Astrocyte of the spinal cord (primary cell): ENCODE measurements at places on chromosomes 5 and 9.

DNA sequence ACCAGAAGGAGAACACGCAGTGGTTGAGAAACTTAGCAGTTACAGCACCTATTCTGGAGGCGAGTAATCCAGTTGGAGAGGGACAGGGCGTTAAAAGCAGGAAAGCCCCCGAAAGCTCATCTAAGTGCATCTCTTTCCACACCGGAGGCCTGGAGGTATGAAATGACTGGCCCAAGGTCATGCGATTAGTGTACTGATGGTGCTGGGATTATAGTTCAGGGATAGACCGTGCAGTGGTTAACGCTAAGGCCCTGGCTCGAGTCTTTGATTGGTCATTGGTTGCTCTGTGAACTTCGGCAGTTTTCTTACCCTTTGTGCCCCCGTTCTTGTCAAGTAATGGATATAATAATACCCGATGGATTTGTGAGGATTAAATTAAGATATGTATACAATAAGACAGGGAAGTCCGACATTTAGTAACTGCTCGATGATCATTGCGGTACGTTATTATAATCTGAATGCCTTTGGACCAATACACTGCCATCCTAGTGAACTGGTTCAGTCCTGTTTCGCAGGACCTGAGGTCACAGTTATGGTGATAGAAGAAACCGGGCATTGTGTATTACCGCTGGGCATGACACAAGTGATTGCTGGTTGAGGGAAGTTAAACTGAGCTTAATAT lies 960 bp downstream of the CANX start:
- DNase-seq, result peak; percentile 25

DNA sequence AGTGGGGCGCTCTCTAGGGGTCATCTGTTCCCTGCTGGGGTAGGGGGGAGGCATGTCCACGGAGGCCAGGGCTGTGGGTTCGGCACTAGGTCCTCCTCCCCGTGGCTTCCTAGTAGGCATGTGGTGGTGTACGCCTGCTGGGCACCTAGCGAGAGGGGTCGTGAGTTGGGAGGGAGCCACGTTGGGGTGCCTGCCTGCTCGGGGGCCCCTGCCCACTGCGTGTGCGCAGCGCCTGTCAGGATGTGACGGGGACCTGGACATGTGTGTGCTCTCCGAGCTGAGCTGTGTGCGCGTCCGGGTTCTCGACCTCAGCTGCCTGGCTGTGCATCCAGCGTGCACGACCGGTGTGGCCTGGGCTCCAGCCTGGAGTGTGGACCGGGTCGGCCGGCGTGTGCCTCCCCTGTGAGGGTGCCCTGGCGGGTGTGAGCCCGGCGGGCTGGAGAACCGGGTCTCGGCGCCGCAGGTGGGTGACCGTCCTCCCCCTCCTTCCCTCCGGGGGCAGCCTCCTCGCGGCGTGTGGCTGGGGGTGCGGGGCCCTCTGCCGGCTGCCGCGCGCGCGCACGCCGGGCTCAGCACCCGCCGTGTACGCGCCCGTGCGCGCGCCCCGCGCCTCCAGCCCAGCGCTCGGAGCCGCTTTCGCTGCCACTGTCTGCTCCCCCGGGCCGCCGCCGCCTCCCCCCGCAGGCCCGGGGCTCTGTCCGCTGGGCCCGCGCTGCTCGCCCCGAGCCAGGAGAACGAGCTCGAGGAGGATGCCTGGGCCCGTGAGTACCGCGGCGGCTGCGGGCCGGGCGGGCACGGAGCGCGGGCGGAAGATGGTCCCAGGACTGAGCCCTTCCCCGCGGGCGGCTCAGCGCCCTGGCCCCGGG lies at the start of gene PRR7:
Gene PRR7, plus strand, starts transcription at position 615 of the 866 bp plus-strand sequence. CDS start 8,254 bp downstream, outside the sequence.
- DNase-seq, result peak; percentile 62

DNA sequence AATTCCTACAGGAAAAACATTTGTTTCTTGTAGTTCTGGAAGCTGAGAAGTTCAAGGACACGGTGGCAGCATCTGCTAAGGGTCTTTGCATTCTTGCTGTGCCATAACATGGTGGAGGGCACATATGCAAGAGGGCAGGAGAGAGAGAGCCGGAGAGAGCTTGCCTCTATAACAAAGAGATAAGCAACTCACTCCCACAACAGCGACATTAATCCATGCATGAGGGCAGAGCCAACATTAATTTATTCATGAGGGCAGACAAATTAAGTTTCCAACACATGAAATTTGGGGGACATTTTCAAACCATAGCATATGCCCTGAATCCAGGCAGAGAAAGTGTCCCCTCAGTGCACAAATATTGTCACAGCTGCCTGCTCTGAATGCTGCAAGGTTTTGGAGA lies 4.4 kb upstream of the GTF3C5 start:
- DNase-seq, result no peak

GRCh38 chr5:26388976-26389375 lies 649.4 kb downstream of the CDH9 start:
- peak; percentile 84 for DNase-seq

- DNase-seq, result no peak
Measured at GRCh38 chr5:140988100-140988499, 21.8 kb downstream of the PCDHAC2 start.

DNA sequence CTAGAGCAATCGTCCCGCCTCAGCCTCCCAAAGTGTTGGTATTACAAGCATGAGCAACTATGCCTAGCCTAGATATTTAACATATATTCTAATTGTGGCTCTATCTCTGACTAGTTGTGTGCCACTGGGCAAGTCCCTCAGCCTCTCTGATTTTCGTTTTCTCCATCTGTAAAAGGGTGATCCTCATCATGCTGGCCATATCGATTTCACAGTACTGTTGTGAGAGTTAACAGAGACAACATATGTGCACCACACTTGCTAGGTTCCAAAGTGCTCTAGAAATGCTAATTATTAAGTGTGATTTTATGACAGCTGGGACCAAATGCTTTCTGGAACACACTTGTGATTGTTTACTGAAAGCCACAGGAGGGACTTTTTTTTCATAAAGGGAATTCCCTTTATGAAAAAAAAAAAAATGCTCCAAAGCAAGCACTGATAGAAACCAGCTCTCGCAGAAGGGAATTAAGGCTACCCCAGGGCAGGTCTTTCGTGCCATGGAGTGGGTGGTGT lies 78.5 kb upstream of the EPB41L4B start:
- DNase-seq, result no peak

DNA sequence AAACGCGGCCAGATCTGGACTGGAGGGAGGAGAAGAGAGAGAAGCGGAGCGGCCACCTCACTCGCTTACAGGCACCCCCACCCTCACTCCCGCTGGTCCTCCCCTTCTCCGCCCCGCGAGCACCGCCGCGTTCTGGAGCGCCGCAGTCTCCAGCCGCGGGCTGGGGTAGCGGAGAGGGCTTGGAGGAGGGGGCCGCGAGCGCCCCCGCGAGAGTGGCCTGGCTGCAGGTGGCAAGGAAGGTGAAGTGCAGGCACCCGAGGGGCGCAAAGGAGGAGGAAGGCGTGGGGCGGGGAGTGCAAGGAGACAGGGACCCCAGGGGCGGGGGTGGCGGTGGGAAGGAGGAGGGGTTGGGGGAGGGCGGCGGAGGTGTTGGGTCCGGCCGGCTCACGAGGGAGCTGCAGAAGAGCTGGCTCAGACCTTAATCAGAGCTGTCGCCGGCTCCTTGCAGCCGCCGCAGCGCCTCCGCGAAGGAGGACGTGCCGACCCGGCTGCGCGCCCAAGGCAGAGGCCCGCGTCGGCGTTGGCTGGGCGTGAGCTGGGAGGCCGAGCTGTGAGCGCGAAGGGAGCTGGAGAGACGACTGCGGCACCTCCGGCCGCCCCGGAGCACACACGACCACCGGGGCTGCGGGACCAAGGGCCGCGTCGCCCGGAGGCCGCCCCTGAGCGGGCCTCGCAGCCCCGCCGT lies at the start of gene DMRT3:
Gene DMRT3, plus strand, starts transcription at position 398 of the 685 bp plus-strand sequence. CDS start 347 bp downstream, outside the sequence.
- DNase-seq, result no peak

DNA sequence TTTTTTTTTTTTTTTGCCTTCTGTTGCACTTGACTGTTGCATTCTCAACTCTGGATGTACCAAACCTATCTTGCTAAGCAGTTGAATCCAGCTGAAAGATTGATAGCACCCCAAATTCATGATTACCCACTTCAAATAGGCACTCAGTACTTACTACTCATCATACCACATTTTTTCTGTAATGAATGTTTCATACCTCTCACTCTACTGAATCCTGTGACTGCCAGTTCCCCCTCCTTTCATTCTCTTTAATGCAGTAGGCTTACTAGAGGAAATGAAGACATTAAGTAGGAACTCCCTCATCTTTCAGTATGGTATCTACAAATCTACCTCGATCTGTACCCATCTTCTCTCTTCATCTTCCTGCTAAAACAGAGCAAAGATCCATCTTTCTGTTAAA lies 6.8 kb downstream of the INVS start:
- DNase-seq, result no peak

DNA sequence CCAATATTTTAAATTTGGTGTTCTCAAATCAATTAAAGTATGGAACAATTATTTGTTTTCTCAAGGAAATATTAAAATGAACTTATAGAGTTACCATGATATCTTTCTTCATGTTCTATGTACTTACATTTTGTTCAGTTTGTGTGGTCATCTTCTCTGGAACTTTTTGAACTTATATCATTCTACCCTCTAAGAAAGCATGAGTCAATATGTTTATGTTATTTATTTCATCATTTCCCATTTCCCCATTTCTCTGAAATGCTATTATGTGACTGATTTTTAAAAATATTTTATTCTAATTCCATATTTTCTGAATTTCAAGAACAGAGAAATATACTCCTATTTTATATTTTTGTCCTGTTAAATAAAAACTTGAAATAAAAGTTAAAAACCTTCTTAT lies 123.5 kb upstream of the ACOT12 start:
- DNase-seq, result no peak

- DNase-seq, result no peak
Measured at GRCh38 chr9:89077519-89077918, 86.3 kb downstream of the S1PR3 start.

- DNase-seq, result no peak
Measured at GRCh38 chr5:114369680-114370417, 8.0 kb downstream of the KCNN2 start.

DNA sequence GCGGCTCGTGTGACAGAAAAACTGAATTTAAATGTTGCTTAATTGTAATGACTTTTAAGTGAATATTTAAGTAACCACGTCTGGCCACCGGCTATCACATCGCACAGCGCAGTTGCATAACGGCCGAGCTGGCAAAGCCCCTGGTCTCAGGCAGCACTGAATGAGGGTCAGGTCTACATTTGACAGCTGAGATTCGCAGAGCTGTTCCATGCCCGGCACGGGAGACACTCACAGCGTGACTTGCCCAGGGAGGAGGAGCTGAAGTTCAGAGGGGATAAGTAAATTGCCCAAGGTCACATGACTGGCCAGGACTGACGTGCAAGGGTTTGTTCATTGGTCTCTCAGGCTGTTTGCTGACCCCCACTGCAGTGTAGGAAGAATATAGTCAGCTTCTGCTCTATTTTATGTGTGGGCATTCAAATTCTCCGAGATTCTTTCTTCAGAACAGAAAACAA lies 17.4 kb upstream of the COL5A1 start:
- DNase-seq, result no peak

DNA sequence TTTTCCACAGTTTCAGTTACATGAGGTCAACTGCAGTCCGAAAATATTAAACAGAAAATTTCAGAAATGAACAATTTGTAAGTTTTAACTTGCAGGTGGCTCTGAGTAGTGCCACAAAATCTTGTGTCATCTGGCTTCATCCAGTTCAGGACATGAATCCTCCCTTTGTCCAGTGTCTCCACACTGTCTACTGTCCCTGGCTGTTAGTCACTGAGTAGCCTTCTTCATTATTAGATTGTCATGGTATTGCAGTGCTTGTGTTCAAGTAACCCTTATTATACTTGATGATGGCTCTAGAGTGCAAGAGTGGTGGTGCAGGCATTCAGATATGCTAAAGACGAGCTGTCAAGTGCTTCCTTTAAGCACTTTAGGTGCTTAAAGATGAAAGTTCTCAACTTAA lies 65.3 kb downstream of the CFAP95 start:
- DNase-seq, result no peak

GRCh38 chr5:60959156-60959555 lies 14.2 kb downstream of the NDUFAF2 start:
- DNase-seq, result peak; percentile 49
